ENCODE measurements at places on chromosomes 7 and 10.

DNA sequence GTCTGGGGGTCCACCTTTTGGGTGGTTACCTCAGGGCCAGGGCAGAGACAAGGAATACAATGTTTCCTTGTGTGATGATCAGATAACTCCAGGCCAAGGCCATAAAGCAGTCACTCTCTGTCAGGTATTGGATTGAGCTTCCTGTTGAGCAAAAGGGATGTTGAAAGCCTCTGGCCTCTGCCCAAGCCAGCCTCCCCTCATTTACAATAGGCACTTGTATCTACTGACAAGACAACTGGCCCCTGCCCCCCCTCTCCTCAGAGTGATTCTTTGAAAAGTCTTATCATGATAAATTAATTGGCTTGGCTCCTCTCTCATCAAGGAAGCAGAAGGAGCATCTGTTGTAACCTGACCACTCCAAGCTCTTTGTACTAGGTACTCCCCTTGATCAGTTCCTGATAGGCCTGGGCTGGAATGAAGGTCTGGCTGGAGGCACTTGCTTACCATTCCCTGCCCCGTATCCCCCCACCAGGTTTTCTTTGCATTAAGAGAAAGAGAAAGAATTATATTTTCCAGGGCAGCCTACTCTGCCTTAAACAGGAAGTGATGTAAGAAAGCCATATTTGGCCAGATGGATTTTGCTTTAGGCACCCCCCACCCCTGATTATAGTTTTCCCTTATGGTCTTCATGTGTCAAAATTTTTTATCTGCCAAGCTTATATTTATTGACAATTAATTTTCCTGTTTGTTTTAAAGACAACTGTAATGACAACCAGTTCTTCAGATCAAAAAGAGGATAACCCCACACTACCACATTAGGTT, 42.1 kb upstream of the HPS1 start:
- no peak for DNase-seq

GRCh38 chr10:9766762-9767161, 1250.9 kb upstream of the CELF2 start:
- no peak for DNase-seq

GRCh38 chr7:35988818-35989217, 164.2 kb upstream of the EEPD1 start:
- no peak for DNase-seq

- DNase-seq: no peak
Observed at GRCh38 chr10:83310688-83311087, 828.6 kb upstream of the GHITM start.

DNA sequence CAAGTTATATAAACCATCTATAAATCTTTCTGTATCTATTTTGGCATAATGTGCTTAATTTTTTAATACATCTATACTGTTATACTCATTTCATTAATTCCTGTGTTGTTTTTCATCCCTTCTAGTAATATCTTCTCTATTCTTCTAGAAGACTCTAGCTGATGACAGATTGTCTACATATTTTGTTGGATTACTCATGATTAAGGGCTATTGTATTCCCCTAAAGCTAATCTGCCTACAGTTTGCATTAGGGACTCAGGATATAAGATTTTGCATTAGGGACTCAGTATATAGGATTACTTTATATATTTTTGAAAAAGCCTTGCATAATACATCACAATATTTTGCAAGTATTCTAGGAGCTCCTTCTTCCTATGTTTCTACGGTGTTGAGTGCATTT, 8.3 kb upstream of the SEMA3A start:
- DNase-seq: no peak

DNA sequence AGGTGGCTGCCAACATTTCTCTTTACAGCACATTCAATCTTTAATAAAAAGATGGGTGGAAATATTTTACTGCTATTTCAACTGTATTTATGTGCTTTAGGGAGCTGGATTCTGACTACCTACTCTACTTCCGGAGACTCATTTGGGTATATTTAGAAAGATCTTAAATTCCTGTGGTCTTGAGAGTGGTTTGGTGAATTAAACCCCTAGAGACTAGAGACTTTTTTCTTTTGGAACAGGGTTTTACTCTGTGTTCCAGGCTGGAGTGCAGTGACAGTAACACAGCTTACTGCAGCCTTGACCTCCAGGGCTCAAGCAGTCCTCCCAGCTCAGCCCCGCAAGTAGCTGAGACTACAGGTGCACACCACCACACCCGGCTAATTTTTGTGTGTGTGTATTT, 79.0 kb upstream of the HABP2 start:
- no peak for DNase-seq

Measured in NCI-H2081 treated with DMSO at 0.1 percent for 48 hours (cell line).